Stimulated activated CD8-positive, alpha-beta memory T cell treated with anti-CD3 and anti-CD28 coated beads, Interleukin-4, amount 100 ng/mL, for 1 hour (primary cell): ENCODE measurements at places on chromosomes 7 and 10.

DNA sequence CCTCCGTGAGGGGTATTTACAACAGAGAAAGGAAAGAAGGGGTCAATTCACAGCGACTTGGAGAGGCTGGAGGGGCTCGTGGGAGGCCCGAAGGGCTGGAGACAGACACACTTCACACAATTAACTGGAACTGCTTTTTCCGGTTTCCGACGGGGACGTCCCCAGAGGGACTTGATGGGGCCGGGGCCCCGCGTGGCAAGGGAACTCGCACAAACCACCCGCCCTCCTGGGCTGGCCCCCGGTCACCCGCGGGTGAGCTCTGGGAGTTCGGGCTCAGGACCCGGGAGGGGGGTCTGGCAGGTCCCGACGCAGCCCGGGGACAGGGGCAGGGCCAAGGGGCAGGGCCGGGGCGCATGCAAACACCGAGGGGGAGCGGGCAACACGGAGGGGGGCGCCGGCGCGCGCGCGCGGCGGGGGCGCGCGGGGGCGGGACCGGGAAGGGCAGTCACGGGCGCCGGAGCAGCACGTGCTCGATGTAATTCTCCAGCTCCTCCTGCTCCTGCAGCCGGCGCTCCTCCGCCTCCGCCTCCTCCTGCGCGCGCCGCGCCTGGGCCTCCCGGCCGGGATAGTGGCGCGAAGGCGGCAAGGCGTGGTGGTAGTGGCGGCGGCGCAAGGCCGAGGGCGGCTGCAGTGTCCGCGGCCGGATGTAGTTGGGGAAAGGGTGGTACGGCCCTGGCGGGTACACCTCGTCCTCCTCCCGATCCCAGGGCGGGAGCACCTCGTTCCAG, 2.7 kb downstream of the VGF start:
- no peak for DNase-seq

DNA sequence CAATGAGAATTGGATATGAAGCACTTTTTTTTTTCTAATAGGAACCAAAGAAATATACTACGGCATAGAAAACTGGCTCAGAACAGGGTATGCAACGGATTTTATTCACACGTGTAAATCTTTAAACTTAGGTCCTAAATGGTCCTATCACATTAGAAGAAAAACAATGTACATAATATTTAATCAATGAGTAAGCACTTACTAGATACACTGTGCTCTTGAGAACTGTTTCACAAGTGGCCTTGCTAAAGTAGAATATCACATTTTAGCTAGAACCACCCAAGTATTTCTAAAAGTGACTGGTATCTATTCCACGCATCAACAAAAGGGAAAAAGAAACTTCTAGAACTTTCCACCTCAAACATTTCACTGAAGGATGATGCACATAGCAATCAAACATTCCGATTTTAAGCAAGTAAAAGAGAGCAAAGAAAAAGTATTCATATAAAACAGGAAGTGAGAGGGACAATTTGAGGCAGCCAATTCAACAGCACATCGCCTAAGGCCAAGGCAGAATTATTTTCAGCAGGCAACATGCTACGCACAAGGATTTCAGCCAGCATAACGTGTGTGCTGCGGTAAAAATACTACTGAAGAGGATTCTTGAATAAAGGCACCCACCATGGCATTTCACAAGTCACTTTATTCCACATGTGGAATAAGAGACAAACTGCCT, 55.8 kb downstream of the PARD3 start:
- DNase-seq: no peak

- no peak for DNase-seq
Observed at GRCh38 chr10:43036481-43037428, 40.1 kb upstream of the RET start.

DNA sequence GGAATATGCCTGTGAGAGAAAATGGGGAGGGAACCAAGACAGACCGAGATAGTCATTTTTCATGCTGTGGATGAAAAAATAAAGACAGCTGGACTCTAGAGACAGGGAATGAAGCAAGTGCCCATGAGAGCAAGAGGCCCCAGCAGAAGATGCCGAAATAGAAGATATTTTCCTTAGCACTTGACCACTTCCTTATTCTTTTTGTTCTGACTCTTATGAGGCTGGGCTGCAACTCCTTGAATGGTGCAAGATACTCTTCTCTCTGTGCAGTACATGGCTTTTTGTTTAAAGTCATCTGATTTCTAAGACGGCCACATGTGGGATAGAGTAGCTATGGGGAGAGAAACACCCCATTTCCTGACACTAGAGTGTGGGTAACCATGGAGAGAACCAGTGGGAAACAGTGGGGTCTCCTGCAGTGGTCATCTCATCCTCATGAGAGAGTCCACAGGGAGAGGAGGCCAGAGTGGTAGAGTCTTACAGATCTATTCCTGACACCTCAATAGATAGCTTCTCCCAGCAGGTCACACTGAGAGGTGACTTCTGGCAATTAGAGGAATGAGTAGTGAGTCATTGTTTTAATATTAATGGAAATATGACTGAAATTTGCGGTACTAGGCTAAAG, 18.0 kb upstream of the VCL start:
- DNase-seq: no peak

DNA sequence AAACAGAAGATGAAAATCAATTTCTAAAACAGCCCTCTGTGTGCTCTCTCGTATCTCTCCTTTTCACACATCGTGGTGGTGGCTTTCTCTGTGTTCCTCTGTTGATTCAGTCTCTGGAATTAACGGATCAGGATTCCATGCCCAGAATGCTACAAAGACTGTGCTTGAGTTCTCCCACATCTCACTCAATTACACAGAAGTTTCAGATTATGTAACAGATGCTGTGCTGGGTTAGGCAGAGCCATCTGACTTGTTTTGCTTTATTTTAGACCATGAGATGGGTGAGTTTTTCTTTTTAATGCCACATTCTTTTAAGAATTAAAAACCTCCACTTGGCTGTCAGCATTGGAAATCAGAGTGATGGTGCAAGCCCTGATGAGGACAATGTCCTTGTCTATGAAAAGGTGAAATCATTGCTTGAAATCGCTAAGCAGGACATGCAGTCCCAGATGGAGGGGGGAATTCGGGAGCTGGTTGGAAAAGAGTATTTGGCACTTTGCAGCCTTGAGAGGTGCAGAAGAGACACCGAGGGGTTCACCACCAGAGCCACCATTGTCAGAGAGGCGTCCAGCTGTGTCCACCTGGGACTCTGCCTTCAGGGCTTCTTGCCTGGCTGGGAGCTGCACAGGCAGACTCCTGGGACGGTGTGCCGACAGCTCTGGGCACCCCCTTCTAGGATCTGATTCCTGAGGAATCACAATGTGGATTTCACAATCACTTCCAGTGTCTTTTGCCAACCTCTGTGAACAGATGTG, 80.4 kb downstream of the EGFR start:
- DNase-seq: no peak

DNA sequence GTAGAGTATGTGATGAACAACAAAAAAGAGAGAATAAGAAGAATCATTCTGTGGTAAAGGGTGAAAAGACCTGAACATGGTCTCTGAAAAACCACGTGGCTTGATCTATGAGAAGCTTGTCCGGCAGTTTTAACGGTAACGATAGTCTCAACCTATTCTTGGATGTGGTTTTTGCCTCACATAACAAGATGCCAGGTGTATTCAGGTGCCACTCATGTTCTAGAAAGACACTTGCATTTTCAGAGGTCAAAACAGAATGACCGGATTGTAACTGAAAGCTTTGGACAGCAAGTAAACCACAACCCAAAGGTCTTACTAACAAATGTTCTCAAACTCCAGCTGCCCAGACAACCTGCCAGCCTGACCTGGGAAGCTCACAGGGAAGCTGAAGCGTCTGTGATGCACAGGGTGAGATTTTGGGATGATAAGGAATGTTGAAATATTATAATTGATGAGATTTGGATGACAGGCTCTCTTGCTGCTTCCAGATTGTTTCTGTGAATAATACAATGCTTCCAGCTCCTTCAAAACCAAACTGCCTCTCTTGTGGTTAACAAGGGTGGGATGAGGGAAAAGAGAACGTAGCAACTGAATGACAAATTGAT, 137.4 kb upstream of the GRB10 start:
- DNase-seq: no peak

- no peak for DNase-seq
Observed at GRCh38 chr7:45342236-45342635, 184.6 kb downstream of the RAMP3 start.

DNA sequence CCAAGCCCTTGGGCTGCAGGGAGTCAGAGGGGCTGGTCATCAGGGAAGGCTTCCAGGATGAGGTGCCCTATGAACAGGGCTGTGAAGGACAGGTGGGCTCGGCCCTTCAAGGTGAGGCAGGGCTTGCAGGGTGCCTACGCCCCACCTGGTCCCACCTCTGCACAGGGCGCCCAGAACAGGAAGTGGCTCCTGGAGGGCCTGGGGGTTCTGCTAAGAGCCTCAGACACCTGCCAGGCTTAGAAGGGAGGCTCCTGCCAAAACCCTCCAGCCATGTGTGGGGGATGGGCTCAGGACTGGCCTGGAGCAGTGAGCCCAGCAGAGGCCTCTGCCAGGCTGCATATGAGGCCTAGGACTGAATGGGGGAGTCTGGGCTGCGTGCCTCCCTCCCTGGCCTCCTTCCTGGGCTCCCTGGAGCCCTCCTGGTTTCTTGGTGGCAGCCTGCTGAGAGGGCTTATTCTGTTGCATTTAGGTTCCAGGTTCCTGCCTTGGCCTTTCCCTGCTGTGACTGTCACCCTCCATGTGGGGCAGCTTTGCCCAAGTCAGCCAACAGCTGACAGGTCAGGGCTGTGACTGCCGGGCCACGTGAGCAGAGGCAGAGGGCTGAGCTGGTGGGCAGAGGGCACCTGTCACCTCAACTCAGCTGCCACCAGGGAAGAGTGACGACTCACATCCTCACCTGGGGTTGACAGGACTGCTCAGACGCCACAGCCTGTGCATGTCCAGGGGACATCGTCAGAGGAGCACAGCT, 45.2 kb upstream of the MSMB start:
- no peak for DNase-seq

DNA sequence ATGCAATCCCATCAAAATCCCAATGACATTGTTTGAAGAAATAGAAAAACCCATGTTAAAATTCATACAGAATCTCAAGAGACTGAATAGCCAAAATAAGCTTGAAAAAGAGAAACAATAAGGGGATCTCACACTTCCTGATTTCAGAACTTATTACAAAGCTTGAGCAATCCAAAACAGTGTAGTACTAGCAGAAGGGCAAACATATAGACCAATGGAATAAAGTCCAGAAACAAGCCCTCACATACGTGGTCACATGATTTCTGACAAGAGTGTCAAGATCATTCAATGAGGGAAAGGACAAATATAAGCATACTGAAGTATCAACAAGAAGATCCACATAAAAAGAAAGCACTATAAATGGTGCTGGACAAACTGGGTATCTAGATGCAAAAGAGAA, 31.9 kb downstream of the MICU1 start:
- no peak for DNase-seq

DNA sequence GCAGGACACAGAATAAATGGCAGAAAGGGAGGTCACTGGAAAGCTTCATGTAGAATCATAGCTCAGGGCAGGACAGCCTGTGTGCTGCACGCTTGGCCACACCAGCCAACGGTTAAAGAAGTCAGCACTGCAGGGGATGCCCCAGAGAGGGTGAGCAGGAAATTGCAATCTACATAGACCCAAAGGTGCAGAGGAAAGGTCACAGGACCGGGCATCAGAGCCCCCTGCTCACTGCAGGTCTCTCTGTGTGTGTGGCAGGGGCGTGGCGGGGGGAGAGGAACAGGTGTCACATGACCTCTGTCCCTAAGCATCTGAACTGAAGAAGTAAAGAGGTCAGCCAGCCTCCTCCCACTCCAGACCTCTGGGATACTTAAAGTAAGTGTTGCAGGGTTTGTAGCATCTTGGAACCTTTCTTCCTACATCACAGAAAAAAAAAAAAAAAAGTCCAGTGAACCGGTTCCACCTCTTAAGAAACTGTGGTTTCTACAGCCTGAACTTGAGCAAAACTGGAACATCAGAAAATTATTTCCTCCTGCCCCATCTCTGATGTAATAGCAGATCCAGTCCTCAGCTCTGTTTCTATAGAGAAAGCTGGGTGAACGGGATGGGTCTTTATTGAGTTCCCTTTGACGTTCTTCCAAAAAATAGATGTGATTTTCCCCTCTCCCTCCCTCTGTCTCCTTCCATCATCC, 64.3 kb downstream of the RGS10 start:
- no peak for DNase-seq

DNA sequence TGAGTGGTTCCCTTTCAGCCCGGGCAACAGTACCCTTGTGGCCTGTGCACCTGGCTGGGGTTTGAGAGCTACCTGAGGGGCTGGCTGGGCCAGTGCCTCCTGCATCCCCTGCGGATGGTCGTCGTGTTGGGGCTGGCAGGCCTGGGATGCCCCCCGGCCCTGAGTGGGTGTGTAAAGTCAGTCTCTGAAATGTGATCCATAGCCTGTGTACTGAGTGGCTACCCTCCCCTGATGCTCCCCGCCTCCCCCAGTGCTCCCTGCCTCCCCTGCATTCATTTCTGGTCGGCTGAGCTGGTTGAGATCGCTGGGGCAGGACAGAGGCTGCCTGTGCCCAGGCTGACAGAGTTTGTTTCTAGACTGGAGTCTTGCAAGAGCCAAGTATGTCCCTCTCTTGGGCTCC, 9.3 kb downstream of the ZNF316 start:
- DNase-seq: no peak

DNA sequence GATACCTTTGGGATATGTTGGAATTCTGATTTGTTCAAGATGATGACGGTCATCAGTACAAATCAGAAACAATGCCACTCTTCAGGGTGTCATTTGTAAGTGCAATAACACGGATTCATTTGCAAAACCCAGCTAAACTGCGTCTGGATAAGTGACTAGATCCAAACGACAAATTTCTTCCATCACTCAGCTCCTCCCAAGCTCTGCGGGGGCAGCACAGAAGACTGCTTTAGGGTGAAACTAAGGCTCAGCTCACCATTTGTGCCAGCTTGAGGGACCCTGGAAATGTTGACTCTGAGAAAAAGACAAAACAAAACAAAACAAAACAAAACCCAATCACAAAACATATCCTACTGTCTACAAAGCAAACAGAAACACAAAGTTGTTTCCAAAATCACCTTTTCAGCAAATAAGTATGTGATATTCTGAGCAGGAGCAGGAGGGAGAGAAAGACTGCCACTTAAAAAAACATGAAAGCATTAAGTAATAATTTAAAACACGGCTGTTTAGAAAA, 8.0 kb downstream of the EVX1 start:
- DNase-seq: no peak

DNA sequence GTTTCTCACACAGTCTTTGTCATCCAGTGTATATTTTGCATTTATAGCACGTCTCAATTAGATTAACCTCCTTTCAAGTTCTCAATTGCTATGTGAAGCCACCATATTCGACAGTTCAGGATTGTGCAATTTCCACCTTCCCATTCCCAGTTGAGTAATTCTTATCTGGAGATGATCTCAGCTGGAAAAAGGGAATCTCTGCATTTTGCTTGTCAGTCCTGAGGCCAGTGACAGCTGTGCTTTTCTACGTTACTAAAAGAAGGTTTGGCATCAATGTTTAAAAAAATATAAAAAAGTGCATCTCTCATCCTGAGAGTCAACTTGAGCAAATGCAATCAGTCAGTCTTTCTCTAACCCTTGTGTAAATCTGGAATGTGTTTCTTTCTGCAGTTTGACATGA, 247.7 kb downstream of the PRKG1 start:
- DNase-seq: no peak
